Activated T-helper 1 cell treated with anti-CD3 and anti-CD28 coated beads, Interleukin-2, amount 50 U/mL, for 16 hours (primary cell): ENCODE measurements at places on chromosomes 2 and 18.

- no peak for DNase-seq
These were observed 148.7 kb downstream of the RAPGEF4 start for GRCh38 chr2:172884336-172884735.

- no peak for DNase-seq
These were observed 84.0 kb downstream of the HIBCH start for GRCh38 chr2:190235551-190236075.

- DNase-seq = no peak
These were observed 22.9 kb downstream of the ZNF532 start for GRCh38 chr18:58887613-58887963.

GRCh38 chr18:76056471-76057110 lies 438.5 kb downstream of the ZNF516 start:
- DNase-seq = no peak

- DNase-seq = no peak
These were observed 33.0 kb downstream of the ITGB1BP1 start for GRCh38 chr2:9390151-9390850.

DNA sequence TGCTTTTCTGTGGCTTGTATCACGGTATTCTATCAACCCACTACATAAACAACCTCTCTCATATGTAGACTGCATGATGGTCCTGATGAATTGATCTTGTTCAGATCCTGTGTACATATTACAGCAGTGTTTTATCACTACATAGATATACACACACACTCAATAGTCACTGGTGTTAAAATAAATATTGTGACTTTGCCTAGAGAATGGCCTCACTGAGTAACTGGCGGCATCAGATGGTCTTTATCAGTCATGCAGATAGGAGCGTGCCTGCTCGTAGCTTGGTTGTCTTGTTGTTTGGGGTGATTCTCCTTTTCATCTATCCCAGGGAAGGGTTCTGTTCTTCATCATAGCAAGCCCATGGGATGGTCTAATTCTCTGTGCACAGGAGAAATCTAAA lies 18.4 kb upstream of the CTAGE1 start:
- no peak for DNase-seq

GRCh38 chr2:433216-433615 lies 145.3 kb upstream of the ALKAL2 start:
- DNase-seq = no peak

- DNase-seq = no peak
These were observed 134.9 kb downstream of the FAM161A start for GRCh38 chr2:61718965-61719364.

DNA sequence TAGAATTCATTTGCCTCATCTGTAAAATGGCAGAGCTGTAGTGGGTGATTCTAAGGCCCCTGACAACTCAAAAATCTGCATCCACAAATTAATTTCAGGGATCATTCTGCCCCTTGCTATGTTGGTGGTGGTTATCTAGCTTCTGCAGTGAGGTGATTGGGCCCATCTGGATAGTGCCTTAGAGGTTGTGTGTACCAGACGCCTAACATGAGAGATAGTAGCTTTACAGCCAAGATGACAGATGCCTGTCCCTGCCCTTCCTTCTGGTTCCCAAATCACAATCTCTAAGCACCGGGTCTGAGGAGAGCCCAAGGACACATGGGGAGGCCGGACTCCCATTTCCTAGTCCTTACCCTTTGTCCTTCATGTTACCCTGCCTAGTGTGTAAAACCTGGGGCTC lies 51.1 kb upstream of the TNP1 start:
- no peak for DNase-seq

DNA sequence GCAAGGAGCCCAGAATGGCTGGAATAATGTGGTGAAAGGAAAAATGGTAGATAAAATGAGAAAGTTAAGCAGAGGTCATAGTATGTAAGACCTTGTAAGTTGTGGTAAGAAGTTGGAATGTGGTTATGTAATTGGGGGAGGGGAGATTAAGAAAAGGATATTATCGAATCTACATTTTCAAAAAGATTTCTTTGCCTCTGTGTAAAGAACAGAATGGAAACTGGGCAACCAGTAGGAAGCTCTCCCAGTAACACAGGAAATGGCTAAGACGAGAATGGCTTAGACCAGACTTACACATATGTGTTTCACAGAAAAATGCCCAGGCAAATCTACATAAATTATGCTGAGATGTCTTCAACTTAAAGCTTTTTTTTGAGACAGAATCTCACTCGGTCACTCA lies 13.2 kb downstream of the MEMO1 start:
- no peak for DNase-seq

DNA sequence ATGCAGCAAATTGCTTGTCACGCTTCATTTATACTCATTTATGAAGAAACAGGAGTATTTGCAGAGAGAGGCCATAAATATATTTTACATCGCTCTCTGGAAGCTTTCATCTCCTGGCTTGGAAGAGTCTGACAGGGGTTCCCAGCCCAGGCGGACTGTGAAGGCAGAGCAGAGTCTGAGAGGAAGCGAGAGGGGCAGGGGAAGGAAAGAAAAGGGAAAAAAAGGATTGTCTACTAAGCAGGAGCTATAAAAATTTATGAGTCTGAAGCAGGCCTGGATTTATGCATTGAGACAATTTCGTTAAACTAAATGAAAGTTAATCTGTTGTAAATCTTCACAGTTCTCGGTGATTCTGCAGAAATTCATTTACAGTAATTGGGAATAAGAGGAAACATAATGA lies 143.9 kb upstream of the GYPC start:
- DNase-seq = no peak

- peak; percentile 46 for DNase-seq
These were observed 70.5 kb upstream of the PPP1CB start for GRCh38 chr2:28681158-28681571.

DNA sequence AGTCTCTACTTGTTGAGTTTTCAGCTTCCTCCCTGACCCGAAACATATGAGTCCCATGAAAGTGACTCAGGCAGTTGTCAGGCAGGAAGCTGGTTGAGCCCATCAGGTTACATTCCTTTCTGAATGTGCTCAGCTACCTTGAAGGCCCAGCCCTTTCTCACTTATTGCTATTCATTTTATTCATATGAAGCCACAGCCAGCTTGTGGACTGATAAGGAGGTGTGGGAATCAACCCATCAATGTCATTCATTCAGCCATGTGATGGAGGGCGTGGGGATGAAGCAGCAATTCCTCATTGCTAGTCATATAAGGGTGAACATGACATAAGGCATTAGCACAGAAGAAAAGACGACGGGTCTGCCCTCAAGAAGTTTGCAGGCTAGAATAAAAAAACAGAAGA lies 5.3 kb upstream of the VPS4B start:
- no peak for DNase-seq

GRCh38 chr18:61076986-61077385 lies 256.2 kb upstream of the CDH20 start:
- DNase-seq = no peak

DNA sequence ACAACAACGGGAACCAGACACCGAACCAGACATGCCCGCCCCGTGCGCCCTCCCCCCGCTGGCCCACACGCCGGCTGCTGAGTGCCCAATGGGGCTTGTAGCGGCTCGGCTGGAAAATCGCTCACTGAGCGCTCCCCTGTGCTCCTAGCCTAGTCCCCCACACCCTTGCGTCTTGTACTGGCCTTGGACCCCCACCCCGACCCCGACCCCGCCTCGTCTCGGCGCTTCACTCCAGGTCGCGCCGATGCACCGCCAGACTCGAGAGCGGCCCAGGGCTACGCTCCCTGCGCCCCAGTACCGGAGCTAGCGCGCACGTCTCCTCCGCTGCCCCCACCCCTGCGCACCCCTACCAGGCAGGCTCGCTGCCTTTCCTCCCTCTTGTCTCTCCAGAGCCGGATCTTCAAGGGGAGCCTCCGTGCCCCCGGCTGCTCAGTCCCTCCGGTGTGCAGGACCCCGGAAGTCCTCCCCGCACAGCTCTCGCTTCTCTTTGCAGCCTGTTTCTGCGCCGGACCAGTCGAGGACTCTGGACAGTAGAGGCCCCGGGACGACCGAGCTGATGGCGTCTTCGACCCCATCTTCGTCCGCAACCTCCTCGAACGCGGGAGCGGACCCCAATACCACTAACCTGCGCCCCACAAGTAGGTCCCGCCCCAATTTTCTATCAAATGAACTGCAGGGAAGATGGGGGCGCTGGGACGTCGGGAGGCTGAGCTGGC lies 1.5 kb downstream of the GAD1 start:
- no peak for DNase-seq

DNA sequence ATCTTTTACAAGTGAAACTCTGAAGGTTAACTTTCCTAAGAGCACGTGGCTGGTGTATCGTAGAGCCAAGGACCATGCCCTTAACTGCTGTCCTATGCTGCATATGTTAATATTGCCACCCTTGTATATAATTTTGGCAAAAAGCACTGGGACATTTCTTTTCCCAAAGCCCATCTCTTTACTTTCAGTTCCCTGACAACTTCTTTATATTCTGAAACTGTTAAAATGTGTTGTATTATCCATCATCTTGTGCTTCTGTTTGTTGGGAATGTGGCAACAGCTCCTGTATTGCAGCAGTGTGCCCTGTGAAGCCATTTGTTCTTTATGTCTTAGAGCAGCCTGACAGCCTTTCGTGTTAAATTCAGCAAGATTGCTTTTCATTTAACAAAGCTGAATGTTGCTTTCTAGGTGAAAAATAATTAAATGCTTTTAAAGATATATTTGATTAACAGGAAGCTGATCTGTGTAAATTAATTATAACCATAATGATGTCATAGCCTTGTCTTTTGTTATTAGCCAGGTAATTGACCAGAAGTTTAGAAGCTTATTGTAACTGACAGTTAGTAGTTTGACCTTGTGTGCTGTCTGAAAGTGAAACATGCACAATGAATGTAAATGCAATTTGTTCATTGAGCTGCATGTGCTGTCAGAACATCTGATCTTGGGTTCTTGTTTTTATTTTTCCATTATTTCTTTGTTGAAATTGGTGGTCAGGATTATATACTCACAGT lies 9.7 kb downstream of the RHBDD1 start:
- no peak for DNase-seq

DNA sequence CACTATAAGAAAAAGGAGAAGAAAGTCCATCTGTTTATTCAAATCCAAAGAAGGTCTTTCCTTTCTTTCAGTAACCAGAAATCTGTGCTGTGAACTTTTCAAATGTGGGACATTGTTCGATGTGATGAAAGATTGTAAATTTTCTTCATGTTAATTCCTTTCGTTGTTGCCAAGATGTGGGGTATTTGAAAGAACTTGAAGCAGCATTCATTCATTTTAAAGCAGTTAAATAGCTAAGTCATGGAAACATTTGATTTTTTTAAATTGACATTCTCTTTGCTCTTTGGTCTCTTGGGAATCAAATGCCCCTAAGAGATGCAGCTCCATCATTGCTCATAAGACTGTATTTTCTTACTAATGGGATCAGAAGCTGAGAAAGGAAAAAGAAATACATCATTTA lies 93.7 kb upstream of the EHBP1 start:
- no peak for DNase-seq

- no peak for DNase-seq
These were observed 12.3 kb upstream of the AGXT start for GRCh38 chr2:240856151-240856980.

- DNase-seq = no peak
These were observed 20.3 kb downstream of the MYO1B start for GRCh38 chr2:191265311-191266170.

DNA sequence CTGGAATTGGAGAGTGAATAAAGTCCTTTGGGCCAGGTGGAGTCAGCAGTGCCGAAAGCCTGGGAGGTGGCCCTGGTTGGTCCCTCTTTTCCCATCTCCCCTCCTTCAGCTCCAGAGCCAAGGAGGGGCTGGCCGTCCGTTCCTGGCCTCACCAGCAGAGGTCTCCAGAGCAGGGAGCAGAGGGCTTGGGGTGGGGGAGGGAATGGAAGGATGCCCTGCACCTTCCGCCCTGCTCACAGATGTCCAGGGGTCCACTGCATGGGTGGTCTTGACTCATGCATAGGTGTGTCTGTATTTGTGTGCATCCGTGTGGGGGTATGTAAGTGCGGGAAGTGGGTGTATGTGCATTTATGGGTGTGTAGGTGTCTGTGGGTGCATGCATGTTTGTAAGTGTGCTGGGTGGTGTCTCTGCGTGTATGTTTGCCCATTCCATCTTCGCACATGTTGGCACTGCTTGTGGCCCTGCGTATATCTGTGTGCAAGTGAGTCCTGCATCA lies 201.8 kb downstream of the ZFP36L2 start:
- peak; percentile 16 for DNase-seq

- no peak for DNase-seq
These were observed 66.3 kb upstream of the GLI2 start for GRCh38 chr2:120669121-120669952.

GRCh38 chr2:112756207-112756606 lies 8.2 kb downstream of the CKAP2L start:
- no peak for DNase-seq

- no peak for DNase-seq
These were observed 46.7 kb downstream of the MBOAT2 start for GRCh38 chr2:8956774-8957173.

DNA sequence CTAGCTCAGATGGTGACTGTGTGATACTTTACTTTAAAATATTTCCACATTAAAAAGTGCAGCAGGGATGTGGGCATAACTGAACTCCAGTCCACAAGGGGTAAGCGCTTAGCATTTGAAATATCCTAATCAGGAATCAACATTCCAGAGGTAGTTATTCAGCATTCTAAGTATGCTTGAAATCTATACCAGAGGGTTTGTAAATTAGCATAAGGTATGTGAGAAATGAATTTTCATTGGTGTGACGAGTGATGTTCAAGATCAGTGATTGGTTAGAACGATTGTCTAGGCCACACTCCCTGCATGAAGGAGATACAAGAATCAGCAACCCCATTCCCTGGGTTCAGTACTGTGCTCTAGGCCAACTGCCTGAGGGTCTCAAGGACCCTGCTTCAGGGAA lies 42.6 kb downstream of the MAPK4 start:
- DNase-seq = no peak

GRCh38 chr18:21650311-21650710 lies 38.2 kb downstream of the SNRPD1 start:
- DNase-seq = no peak

DNA sequence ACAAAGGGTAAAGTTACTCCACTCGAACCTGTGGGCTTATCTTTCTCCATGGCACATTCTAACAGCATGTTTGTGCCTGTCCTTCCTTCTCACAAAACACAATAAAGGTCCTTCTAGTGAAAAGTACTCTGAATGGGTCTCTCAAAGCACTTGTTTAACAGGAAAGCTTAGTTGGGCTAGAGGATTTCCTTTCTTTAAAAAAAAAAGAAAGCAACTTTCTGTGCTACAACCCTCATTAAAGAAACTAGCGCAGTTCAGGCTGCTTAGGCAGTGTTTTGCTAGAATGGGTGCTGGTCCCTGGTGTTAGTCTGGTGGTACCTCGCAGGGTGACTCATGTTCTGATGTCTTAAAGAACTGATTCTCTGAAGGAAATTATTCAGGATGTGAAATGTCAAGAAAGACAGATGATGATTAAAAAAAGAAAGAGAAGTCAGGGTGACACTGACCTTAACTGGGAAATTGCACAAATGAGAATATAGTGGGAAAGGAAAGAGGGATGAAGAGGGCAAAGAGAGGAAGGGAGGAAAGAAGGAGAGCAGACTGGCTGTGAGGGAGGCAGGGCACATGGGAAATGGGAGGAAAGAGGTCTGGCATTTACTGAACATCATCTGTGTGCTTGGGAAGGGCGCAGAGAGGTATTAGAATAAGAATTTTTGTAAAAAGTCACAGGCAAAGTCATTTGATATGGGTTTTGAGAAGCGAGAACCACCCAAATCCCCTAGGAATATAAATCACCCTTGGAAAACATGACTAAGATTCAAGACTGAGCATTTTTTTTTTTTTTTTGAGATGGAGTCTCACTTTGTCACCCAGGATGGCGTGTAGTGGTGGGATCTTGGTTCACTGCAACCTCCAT lies 74.9 kb downstream of the ATP8B1 start:
- no peak for DNase-seq
